ENCODE measurements at places on chromosomes 6 and 20.

GRCh38 chr20:10927011-10927583 is 253.3 kb upstream of the JAG1 start:
- DNase-seq = no peak

DNA sequence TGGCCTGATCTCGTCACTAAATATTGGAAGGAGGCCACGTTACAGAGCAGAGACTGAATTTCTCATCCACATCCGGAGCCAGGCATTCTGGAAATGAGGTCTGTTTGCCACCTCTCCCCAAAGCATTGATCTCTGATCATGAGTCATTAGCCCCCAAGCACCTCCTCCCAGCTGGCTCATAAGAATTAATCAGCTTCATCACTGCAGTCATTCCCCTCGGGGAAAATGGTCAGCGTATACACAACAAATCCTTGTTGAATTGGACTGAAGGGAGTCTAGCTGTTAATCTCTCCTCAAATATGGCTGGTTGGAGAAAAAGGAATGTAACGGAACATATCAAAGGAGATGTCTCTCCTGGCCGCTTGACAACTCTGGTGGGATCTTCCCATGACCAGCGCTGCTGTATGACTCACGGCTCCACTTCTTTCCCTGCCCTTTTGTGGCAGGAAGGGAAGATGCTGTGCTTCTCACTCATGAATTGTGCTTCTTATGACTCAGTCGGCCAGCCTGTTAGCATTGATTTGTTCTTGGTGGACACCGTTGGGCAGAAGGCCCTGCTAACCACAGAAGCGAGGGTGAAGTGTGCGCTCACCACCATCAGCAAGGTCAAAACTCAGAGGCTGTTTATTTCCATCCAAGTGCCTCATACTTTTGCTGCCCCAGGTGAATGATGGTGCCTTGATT is 76.7 kb downstream of the RNF182 start:
- DNase-seq = no peak

- no peak for DNase-seq
These were observed 123.1 kb downstream of the RPS12 start for GRCh38 chr6:132937466-132937906.

GRCh38 chr6:31946370-31946885 is 533 bp downstream of the CFB start:
- DNase-seq = no peak

DNA sequence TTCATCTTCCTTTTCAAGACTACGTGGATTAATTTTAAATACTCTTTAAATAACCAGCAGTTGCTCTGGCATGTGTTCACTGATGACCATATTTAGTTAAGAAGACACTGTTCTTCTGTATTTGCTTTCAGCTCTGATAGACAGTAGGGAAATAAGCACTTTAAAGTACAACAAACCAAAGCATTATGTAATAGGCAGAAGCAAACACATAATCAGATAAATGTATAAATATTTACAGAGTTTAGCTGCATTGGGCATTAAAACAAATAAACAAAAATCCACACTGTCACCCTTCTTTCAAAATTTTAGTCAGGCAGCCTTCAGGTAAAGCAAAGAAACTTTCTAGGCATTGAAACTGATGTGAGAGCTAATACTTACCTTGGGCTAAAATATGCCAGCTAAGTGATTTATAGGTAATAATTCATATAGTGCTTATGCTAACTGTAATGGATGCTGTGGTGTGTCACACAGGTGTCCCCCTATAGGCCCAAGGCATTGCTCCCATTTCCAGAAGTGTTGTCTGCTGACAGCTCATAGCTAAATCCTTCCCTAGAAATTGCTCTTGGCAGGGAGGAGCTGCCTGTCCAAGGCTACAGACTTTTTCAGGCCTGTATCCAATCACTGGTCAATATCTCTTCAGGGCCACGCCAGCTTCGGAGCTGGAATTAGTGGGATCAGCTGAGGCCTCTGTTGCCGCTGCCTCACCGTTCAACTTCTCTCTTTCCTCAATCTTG is 111.5 kb upstream of the CITED2 start:
- DNase-seq = no peak

DNA sequence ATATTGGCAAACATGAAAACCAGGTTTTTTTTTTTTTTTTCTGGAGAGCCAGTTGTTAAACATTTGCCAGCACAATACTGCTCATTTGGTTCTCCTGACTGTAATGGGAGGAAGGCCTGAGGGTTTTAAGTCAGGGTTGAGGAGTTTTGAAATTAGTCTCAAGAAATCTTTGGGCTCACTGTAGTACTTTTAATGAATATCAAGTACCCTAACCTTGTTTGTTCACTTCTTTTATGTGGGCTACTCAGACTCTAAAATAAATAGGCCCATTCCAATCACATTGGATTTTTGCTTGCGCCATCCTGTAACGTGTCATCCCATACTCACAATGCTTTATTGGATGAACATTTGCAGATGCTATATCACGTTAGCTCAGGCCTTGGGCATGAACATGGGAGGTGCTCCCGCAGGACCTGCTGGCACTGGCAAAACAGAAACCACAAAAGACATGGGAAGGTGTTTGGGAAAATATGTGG is 146.9 kb downstream of the DNAH8 start:
- DNase-seq = no peak
